ENCODE measurements at places on chromosomes 6 and 20. TPM values are rescaled to one million over a fixed set of nuclear protein-coding genes. Genes with fewer than 3 reads are reported as not detected.

DNA sequence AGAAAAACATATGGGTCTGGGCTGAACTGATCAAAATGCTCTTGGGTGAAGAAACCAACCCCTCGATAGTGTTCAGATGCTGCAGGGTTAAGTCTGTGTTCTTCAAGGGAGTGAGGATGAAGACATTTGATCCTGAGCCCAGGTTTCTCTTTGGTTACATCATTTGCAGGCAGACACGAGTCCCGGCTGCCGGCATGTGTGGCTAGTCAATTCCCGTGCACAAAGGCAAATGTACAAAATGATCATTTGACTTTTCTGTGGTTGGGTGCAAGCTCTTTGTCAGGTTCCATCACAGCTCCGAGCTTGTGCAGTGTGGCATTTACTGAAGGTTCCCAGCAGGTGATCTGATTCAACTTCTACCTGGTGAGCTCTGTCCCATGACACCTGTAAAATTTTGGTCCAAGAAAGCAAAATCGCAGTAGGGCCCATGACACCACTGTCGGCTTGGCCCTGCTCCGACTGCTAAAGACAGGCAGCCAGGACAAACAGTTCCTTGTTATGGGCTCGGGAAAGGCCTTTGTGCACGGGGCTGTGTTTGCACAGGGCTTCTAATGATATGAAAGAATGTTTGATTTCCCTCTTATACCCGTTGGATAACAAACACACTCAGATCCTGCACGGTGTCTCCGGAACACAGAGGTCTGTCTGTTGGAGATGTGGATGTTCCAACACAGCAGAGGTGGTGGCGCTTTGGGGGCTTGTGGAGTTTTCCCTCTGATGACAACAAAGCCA, 46.9 kb downstream of the GJA10 start:
- DNase-seq, result no peak

DNA sequence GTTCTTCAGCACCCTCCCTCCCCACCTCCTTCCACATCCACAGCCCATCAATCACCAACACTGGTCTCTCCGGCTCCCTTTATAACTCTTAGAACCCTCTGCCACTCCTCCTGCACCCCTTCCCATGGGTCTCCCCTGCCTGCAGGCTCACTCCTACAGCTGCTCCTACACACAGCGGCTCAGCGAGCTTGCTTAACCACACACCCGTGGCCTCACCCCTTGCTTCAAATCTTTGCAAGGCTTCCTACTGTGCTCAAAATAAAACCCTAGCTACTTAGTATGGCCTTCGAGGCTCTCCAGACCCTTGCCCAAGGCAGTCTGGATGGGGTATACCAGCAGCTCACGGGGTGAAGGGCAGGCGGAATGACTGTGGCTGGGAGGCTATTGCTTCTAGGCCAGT, 63.7 kb downstream of the JPH2 start:
- no peak for DNase-seq

DNA sequence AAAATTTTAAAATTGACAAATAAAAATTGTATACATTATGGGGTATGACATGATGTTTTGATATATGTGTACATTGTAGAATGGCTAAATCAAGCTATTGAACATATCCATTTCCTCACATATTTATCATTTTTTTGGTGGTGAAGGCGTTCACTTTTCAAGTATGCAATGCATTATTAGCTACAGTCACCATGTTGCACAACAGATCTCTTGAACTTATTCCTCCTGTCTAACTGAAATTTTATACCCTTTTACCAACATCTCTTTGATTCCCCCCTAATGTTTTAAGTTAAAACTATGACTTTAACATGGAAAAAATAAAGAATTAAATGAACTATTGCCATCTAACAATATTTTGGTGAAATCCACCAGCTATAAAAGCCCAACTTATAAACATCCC, 65.2 kb upstream of the UST start:
- no peak for DNase-seq

The OPN5 gene
- not detected for total RNA-seq

DNA sequence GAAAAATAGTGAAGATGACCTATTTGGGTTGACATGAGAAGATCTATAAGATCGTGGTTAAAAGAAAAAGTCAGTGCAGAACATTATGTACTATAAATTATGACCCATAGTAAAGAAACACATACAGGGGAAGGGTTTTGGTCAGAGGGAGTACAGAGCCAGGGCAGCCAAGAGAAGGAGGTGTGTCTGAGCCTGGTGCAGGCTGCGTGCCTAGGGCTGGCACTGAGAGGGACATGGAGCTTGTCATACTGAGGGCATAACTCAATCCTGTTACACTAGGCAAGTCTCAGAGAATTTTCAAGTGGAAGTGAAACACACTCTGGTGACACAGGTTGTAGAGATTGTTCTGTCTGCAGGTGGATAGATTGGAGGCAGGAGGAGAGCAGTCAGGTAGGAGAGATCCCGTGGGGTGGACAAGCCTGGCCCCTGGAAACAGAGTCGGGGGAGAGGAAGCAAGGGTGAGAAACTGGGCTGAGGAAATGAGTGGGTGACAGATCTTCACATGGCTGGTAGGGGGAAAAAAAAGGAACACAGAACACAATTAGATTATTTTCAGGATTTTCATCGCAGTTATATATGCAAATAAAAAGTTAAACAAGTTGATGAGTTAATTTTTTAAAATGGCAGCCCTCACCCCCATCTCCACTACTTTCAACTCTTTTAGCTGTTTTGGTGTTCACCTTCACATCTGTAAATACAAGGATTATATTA, 18.5 kb upstream of the RNF39 start:
- no peak for DNase-seq

DNA sequence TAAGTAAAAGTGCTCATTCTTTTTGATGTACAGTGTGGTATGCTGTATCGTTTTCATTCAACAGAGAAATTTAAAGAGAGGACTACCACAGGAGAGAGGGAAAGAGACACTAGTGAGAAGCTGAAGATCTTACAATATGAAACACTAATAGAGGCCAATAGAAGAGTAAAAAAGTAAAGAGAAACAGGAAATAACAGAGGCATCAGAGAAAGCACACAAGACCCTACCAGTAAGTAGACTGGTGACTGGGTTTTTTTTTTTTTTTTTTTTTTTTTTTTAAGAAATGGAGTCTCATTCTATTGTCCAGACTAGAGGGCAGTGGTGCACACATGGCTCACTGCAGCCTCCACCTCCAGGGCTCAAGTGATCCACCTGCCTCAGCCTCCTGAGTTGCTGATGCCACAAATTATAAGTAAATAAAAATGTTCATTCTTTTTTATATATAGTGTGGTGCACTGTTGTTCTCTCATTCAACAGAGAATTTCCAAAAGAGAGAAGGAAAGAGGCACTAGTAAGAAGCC, 18.8 kb downstream of the ELOVL4 start:
- DNase-seq, result no peak

GRCh38 chr6:116409756-116410155, 39.0 kb downstream of the DSE start:
- peak; percentile 55 for DNase-seq
